Activated CD4-positive, alpha-beta T cell treated with anti-CD3 and anti-CD28 coated beads, Interleukin-2, amount 10 ng/mL, durations not matched to agents 7 days and 5 days (primary cell): ENCODE measurements at places on chromosomes 5 and 9. TPM values are rescaled to one million over a fixed set of nuclear protein-coding genes. Genes with fewer than 3 reads are reported as not detected.
A peak's percentile ranks its signal among the peaks of the same experiment; 100 is the strongest.

EQTN gene
- not detected for total RNA-seq

TRIO gene
- total RNA-seq: 3.7 TPM

DNA sequence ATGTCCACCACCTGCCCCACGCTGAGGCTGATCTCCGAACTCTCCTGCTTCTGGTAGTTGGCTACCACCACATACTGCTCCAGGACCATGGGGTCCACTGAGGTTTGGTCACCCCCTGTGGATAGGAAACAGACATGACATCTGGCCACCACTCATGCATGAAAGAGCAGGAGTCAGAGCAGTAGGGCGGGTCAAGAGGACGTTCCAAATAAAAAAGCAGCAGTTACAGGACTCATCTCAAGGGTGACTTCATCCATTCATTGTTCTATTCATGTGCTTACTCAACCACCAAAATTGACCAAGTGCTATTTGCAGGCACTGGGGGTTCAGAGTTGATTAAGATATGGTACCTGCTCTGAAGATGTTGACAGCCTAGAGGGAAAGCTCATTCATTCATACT is 79.2 kb upstream of the UBTD2 start:
- H3K27me3 ChIP-seq: no peaks in the 10 kb centered on the region
- H3K4me3 ChIP-seq: no peak overlapping the region
- no peaks in the 10 kb centered on the region for H3K36me3 ChIP-seq
- H3K27ac ChIP-seq: no peak overlapping the region
- peaks cover 16% of the 10 kb centered on the region for H3K4me1 ChIP-seq
- no peak for DNase-seq

GRCh38 chr5:42555797-42556196 is 132.6 kb downstream of the GHR start:
- H3K27me3 ChIP-seq: peaks cover 7% of the 10 kb centered on the region
- no peak overlapping the region for H3K4me3 ChIP-seq
- H3K36me3 ChIP-seq: no peaks in the 10 kb centered on the region
- H3K27ac ChIP-seq: no peak overlapping the region
- H3K4me1 ChIP-seq: no peaks in the 10 kb centered on the region
- DNase-seq: no peak

- no peaks in the 10 kb centered on the region for H3K27me3 ChIP-seq
- peaks cover 19% of the 10 kb centered on the region for H3K4me1 ChIP-seq
- DNase-seq: no peak
- H3K36me3 ChIP-seq: peaks cover 50% of the 10 kb centered on the region
- H3K27ac ChIP-seq: no peak overlapping the region
These were observed 26.0 kb downstream of the MTREX start for GRCh38 chr5:55333811-55334210.

GRCh38 chr9:124008303-124008693 is 3.3 kb upstream of the LHX2 start:
- H3K27me3 ChIP-seq: peaks cover 75% of the 10 kb centered on the region
- H3K4me3 ChIP-seq: peak overlapping the region; percentile 29
- H3K27ac ChIP-seq: peak overlapping the region; percentile 68
- H3K4me1 ChIP-seq: peaks cover 17% of the 10 kb centered on the region
- DNase-seq: no peak

GLE1 gene
- total RNA-seq: 49.6 TPM

- no peak overlapping the region for H3K4me3 ChIP-seq
- DNase-seq: no peak
- no peak overlapping the region for H3K27ac ChIP-seq
- H3K4me1 ChIP-seq: no peaks in the 10 kb centered on the region
- no peaks in the 10 kb centered on the region for H3K36me3 ChIP-seq
- H3K27me3 ChIP-seq: no peaks in the 10 kb centered on the region
These were observed 50.6 kb downstream of the C5orf15 start for GRCh38 chr5:133917785-133918184.
